Glutamatergic neuron (in vitro differentiated cells): ENCODE measurements at places on chromosomes 3 and 15. TPM values are rescaled to one million over a fixed set of nuclear protein-coding genes. Genes with fewer than 3 reads are reported as not detected.

MCF2L2 gene
- total RNA-seq: 18.1 TPM

GCNT3 gene
- total RNA-seq: not detected

RBPMS2 gene
- total RNA-seq: 2.0 TPM

ITGA11 gene
- total RNA-seq: 0.22 TPM

CCDC39 gene
- not detected for total RNA-seq

DNA sequence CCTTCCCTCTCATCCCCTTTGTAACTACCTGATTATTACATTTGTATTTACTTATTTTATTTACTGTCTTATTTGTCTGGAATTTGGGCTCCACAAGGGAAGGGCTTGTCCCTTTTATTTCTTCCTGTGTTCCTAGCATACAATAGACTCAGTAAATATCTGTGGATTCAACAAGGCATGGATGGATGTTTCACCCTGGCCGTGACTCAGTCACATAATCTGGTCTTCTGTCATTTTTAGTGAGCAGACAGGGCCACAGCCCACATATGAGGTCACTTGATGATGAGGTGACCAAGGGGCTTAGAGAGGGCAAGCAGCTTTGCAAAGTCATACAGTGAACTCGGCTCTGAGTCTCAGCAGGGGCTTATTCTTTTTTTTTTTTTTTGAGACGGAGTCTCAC lies 7.8 kb upstream of the DAG1 start:
- no peaks in the 10 kb centered on the region for H3K36me3 ChIP-seq
- peak overlapping the region; percentile 52 for H3K27ac ChIP-seq
- H3K4me1 ChIP-seq: peaks cover 16% of the 10 kb centered on the region
- no peak for DNase-seq
- H3K4me3 ChIP-seq: peak overlapping the region; percentile 68

DNA sequence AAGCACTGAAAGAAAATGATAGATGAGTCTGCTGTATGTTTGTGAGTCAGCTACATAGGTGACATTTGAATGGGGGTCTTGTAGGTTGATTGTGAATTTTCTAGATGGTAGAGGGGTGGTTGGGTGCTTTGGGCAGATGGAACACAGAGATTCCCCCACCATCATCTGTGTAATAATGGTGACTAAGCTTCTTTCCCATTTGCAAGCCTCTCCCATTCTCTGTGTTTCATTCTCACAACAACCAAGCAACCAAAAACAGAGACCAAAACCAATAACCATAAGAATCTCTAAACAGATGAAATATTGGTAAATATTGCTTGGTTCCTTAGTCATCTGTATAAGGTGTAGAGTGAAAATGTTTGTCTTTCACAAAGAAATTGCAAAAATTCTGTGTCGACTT lies 17.8 kb upstream of the UTS2B start:
- no peak overlapping the region for H3K27ac ChIP-seq
- peaks cover 32% of the 10 kb centered on the region for H3K4me1 ChIP-seq
- DNase-seq: no peak
- H3K36me3 ChIP-seq: no peaks in the 10 kb centered on the region

DNA sequence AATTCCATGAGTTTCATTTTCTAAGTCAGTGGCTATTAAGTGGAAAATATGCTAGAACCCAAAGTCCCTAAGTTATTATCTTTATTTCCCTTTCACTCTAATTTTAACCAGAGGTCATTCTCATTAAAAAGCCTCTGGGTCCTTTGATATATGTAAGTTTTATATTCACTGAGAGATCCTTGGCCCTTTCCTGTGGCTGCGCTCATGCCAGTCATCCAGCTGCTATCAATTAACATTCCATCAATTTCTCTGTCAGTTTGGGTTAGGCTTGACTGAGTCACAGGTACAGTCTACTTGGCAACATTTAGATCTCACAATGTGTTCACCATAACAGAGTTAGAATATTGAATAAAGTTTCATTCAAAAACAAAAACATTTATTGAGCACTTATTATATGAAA lies 58.0 kb upstream of the FBN1 start:
- H3K4me1 ChIP-seq: no peaks in the 10 kb centered on the region
- H3K27ac ChIP-seq: no peak overlapping the region
- no peak for DNase-seq
- H3K4me3 ChIP-seq: no peak overlapping the region

- peak overlapping the region; percentile 28 for H3K27ac ChIP-seq
- H3K36me3 ChIP-seq: peaks cover 6% of the 10 kb centered on the region
- peaks cover 16% of the 10 kb centered on the region for H3K4me1 ChIP-seq
- no peak overlapping the region for H3K4me3 ChIP-seq
- peaks cover 2% of the 10 kb centered on the region for H3K27me3 ChIP-seq
These were observed 42.7 kb upstream of the BDH1 start for GRCh38 chr3:197598404-197598980.

DNA sequence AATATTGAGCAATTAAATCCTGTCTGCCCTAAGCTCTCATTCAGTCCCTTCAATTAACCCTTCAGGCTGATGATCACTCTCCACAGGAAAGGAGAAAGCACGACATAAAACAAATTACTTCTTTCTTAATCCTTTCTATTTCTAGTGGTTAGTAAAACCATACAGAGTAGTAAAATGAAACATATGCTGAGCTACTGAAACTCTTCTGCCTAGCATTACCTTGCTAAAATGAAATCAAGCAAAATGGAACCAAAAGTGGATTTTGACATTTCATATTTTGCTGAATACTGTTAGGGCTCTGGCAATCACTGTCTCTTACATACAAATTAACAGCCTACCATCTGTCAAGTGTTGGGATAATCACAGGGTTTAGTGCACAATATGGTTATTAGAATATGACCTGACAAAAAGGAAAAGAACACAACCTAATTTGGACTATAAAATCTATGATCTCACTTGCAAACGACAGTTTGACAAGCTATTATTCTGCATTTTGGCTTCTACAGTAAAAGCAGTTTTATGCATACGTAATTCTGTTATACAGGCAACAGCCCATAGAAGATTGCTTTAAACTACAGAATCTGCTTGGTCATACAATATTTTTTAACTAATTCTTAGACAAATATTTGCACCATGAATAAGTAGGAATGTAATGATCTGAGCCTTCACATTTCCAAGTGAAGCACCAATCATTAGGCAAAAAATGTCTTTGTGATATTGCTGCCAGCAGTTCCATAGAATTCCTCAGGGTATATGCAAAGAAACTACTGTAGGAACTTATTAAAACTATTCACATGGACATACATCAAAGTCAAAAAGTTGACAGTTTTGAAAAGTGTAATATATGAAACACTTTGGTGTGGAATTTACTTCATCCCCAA lies 105.0 kb downstream of the FHIT start:
- H3K27ac ChIP-seq: no peak overlapping the region
- H3K4me1 ChIP-seq: no peaks in the 10 kb centered on the region
- no peak overlapping the region for H3K4me3 ChIP-seq
- no peaks in the 10 kb centered on the region for H3K36me3 ChIP-seq

GRCh38 chr15:65338823-65339222 lies 34.3 kb downstream of the RNU5B-1 start:
- peaks cover 68% of the 10 kb centered on the region for H3K4me1 ChIP-seq
- no peaks in the 10 kb centered on the region for H3K36me3 ChIP-seq
- H3K27ac ChIP-seq: peak overlapping the region; percentile 100
- peak overlapping the region; percentile 75 for H3K4me3 ChIP-seq
- DNase-seq: peak; percentile 7

- H3K36me3 ChIP-seq: peaks cover 16% of the 10 kb centered on the region
- no peak overlapping the region for H3K4me3 ChIP-seq
- no peak overlapping the region for H3K27ac ChIP-seq
- peak; percentile 58 for DNase-seq
- peaks cover 15% of the 10 kb centered on the region for H3K4me1 ChIP-seq
These were observed 104.2 kb upstream of the RAD18 start for GRCh38 chr3:9067352-9067975.

- H3K4me3 ChIP-seq: no peak overlapping the region
- H3K36me3 ChIP-seq: no peaks in the 10 kb centered on the region
- H3K27me3 ChIP-seq: no peaks in the 10 kb centered on the region
These were observed 336.5 kb downstream of the PTPRG start for GRCh38 chr3:61897848-61898247.

- H3K27me3 ChIP-seq: peaks cover 11% of the 10 kb centered on the region
- peaks cover 6% of the 10 kb centered on the region for H3K4me1 ChIP-seq
- H3K27ac ChIP-seq: no peak overlapping the region
- no peak overlapping the region for H3K4me3 ChIP-seq
- DNase-seq: no peak
These were observed 33.3 kb downstream of the AMOTL2 start for GRCh38 chr3:134340982-134341365.
